Progenitor cell of endocrine pancreas (in vitro differentiated cells): ENCODE measurements at places on chromosomes 1 and 21. TPM values are rescaled to one million over a fixed set of nuclear protein-coding genes. Genes with fewer than 3 reads are reported as not detected.

IVL gene
- total RNA-seq, result not detected in 2 replicates

LRRN2 gene
- 9.4 and 10.7 TPM in 2 replicates for total RNA-seq

KCNJ9 gene
- not detected in 2 replicates for total RNA-seq

TCHHL1 gene
- not detected in 2 replicates for total RNA-seq

LCA5L gene
- total RNA-seq, result 1.3 and 1.8 TPM in 2 replicates
